CD4-positive, alpha-beta T cell treated with Interleukin-15 for 4 hours (primary cell): ENCODE measurements at places on chromosomes 4 and X.

DNA sequence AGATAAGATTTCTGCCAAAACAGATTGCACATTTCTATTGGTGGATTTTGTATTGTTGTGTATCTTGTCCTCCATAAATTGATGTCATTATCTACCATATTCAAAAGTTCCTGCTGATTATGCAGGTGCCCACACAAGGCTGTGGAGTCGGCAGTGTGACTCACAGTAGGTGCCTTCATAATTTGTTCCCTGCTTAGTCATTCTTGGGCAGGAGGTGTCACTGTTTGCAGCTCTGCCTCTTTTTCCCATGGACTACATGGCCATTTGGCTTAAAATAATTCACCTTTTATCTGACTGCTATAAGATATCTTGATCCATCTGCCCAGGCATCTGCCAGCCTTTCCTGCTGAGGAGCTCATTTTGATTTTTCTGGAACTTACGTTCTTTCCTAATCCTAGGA lies 33.6 kb upstream of the ENPEP start:
- DNase-seq = no peak

GRCh38 chr4:153706519-153706918 lies 22.4 kb downstream of the TLR2 start:
- no peak for DNase-seq

GRCh38 chrX:150625875-150626274 lies 57.5 kb downstream of the MTM1 start:
- DNase-seq = no peak

DNA sequence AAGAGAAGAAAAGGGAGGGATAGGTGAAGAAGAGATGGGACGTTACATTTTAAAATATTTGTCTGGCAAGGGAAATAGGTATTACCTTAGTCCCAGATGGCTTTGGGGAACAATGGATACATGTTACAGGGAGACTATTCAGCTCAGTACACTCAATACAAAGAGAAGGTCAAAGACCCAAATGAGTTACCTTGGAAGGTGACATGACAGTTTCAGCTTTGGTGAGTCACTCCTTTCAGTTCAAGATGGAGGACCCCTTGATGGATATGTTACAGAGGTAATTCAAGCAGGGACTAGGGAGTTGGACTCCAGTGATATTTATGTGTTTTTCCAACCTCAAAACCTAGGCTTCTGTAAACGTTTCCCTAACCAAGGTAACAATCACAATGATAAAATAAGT lies 5.0 kb downstream of the NOA1 start:
- DNase-seq = no peak

DNA sequence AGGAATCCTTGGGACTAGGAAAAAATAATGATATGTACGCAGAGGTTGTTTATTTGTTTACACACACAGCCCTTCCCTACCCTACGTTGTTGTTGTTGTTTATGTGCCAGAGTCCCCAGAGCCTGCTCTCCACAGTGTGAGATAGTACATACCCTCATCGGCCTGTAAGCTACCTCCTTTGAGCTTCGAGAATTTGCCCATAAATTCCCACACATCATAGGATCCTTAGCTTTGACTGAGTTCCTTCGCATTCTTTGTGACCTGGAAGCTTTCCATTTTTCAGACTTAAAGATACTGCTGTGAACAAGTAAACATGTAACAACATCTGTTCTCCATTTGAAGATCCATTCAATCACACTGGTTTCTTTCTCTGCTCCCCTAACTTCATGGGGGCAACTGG lies 114.5 kb downstream of the IRF2 start:
- DNase-seq = no peak

DNA sequence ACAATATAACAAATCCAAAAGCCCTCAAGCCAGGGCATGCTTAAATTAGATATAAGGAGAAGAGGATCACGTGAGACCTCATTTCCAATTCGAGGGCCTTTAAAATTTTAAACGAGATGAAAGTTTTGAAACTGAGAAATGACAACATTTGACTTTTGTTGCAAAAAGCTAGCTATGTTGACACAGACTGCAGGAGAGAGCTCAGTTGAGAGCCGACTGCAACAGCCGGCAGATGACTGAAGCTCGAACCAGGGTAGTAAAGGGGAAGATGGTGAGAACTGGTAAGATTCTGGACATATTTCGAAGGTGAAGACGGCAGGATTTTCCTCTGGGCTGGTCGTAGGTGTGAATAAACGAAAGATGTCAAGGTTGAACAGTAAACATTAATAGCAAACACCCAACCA lies 773 bp downstream of the PRMT9 start:
- DNase-seq = peak; percentile 6

DNA sequence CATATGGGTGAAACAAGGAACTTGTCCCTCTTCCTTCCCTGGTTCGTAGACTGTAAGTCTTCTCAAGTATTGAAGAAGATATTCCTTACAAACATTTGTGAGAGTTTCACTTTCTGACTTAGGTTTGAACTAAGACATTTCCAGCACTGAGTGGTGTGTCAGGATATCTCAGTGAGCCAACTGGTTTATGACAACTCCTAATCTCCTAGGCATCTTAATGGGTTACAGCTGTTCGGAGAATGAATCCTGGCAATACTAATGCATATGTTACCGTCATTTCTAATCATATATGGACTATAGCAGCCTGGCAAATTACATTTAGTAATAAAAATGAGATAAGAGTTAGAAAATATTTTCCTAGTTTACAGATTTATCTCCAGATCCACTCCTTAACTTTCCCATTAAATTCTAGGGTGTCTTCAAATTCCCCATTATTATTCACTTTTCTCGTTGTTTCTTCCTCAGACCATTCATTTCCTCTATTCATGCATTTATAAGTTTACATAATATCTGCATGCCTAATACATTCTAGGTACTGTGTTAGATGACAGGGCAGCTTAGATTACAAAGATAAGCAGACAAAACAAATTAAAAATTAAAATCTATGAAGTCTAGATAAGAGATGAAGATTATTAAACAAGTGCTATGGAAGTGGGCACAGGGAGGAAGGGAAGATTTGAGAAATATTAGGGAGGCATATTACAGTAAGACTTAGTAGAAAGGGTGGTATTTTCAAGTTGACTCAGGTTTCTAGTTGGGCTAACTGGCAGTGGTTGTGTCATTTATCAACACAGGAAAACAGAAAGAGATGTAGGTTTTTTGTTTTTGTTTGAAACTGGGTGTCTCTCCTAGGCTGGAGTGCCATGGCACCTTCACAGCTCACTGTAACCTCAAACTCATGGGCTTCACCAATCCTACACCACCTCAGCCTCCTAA lies 173.9 kb downstream of the WDFY3 start:
- no peak for DNase-seq

GRCh38 chr4:73315091-73315490 lies 56.5 kb upstream of the ANKRD17 start:
- no peak for DNase-seq

DNA sequence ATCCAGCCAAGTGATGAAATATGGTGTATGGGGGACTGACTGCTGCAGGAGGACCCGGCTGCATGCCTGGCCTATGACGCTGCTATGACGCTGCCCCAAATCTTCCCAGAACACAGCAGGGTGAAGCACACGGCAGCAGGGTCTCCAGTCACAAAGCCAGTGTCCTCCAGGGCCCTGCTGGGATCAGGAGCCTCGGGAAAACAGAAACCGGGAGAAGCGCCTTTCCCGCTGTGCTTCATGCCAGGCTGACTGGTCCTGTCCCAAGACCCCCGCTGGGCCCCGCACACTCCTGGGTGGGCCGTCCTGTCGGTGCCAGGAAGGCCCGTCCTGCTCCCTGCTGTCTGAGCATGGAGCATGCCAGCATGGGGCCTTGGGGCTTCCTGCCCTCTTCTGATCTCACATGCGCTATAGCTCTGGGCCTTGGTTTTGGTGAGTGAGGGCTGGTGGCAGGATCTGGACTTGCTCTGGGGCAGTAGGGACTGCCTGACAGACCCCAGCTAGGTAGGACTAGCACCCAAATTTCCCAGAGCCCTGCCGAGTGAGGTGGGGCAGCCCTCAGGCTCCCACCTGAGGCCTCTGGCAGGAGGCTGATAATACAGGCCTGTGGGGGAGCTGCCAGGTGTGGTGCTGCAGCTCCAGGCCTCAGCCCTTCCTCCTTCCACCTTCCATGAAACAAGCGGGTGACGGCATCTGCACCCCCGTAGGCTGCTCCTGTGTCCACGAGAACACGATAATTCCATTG lies 64.0 kb downstream of the ACOX3 start:
- DNase-seq = no peak

- no peak for DNase-seq
These were observed 243.2 kb downstream of the FBXO8 start for GRCh38 chr4:174040287-174040686.

- DNase-seq = no peak
These were observed 148.9 kb upstream of the FAM47C start for GRCh38 chrX:36859231-36859630.
